ENCODE measurements at places on chromosomes 5 and 9.

GRCh38 chr5:9251379-9251980, 294.4 kb downstream of the SEMA5A start:
- no peaks in the 10 kb centered on the region for H3K27me3 ChIP-seq
- H3K36me3 ChIP-seq: no peaks in the 10 kb centered on the region
- no peak for DNase-seq
- H3K4me3 ChIP-seq: no peak overlapping the region
- H3K4me1 ChIP-seq: no peaks in the 10 kb centered on the region

- H3K4me3 ChIP-seq: no peak overlapping the region
- no peaks in the 10 kb centered on the region for H3K27me3 ChIP-seq
- no peak for DNase-seq
- H3K4me1 ChIP-seq: no peaks in the 10 kb centered on the region
- no peak overlapping the region for H3K27ac ChIP-seq
Observed at GRCh38 chr5:115657125-115657880, 31.5 kb upstream of the TMED7 start.

GRCh38 chr9:6229619-6230018, 14.0 kb downstream of the IL33 start:
- H3K36me3 ChIP-seq: no peaks in the 10 kb centered on the region
- no peaks in the 10 kb centered on the region for H3K4me1 ChIP-seq
- no peak overlapping the region for H3K4me3 ChIP-seq

DNA sequence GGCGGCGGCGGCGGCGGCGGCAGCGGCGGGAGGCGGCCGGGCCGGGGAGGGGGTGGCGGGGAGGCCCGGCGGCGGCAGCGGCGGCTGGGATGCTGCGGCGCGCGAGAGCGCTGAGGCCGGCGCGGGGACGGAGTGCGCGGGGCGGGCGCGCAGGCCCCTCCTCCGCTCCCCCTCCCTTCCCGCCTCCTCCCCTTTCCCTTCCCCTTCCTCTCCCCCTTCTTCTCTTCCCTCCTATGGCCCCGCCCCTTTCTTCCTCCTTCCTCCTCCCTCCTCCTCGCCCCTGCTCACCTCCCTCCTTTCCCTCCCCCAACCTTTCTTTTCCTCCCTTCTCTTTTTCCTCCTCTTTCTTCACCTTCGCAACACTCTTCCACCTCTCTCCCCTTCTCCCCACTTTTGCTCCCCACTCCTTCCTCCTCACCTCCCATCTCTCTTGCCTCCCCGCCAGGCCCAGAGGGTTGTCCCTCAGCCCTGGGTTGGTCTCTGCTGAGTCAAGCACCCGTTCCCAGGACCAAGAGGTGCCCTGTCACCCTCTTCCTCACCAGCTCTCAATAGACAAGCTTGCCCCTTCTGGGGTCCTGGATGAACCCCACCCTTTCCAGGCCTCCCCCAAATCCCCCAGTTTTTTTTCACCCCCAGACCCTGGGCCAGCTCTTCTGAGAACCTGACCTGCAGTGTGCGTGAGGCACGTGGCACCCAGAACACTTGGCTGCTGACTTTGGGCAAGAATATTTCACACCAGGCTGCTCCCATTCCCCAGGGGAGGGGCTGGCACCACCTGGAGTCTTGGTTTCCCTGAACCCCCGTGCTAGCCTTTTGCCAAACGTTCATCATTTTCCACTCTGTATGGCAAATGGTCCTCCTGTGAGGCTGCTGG, at the start of gene SEMA4D:
Gene SEMA4D (minus strand): TSS at position 136 of the 874 bp plus-strand sequence. CDS start 92,657 bp downstream, outside the sequence.
- no peak within 1 kb of the TSS for H3K4me3 ChIP-seq
- H3K4me1 ChIP-seq: no peaks in the 10 kb centered on the region
- no peak within 1 kb of the TSS for H3K27ac ChIP-seq
- H3K36me3 ChIP-seq: no peaks in the 10 kb centered on the region
- DNase-seq: peak; percentile 54

DNA sequence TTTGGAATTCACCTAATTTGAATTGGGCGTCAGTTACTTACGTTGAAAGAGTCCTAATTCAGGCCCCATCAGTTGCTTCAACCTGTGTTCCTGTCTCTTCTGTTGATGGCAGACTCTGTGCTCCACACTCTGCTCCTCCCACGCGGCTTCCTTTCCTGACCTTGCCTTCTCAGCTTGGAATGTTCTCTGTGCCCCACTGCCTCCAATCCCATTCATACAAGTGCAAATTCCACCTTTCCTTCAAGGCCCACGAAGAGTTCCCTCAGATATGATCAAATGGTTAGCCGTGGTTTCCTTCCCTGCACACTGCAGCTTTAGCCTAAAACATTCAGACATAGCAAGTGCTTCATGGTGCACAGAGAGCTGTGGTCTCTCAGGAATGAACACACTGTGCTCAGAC, 65.7 kb downstream of the SREK1 start:
- H3K36me3 ChIP-seq: no peaks in the 10 kb centered on the region
- DNase-seq: no peak
- H3K4me3 ChIP-seq: no peak overlapping the region
- no peaks in the 10 kb centered on the region for H3K27me3 ChIP-seq
- peaks cover 6% of the 10 kb centered on the region for H3K4me1 ChIP-seq

DNA sequence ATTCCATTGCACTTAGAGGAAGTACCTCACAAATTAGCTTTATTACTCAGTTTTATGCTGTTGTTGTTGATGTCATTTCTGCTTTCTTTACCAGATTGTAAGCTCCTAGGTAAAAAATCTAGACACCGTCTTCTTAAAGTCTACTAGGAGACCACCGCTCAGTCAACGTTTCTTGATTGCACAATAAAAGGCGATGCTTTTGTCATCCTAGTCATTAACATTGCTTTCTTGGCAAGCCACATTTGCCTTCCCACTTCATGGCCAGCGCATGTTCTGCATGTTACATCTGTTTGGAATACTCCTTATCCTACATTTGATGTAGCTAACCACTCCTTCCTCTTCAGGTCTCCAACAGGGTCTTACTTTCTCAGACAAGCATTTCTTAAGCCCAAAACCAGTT, 464.0 kb upstream of the TUSC1 start:
- H3K36me3 ChIP-seq: no peaks in the 10 kb centered on the region
- H3K4me3 ChIP-seq: no peak overlapping the region
- no peak overlapping the region for H3K27ac ChIP-seq
- no peak for DNase-seq
- no peaks in the 10 kb centered on the region for H3K4me1 ChIP-seq

- no peak overlapping the region for H3K27ac ChIP-seq
- H3K4me3 ChIP-seq: no peak overlapping the region
- no peaks in the 10 kb centered on the region for H3K27me3 ChIP-seq
- no peak for DNase-seq
Observed at GRCh38 chr5:35454011-35454525, 163.6 kb upstream of the SPEF2 start.

DNA sequence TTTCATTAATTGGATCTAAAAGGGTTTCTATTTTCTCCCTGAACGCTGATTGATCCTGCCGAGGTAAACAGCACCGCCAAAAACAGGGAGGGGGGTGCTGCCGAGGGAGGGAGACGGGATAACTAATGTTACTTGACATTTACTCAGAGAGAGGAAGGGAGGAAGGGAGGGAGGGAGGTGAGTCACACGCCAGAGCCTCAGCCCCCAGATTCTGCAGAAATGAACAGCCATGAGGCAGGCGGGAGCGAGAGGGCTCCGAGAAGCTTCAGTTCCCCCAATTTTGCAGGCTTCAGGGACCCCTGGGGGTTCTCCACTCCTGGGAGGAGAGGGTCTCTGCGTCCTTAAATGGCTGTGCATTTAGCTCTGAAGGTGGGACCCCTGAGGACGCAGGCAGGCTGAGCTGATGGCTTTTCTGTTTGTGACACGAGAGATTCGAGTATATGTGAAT, 59.1 kb upstream of the IER5L start:
- no peaks in the 10 kb centered on the region for H3K27me3 ChIP-seq
- H3K27ac ChIP-seq: peak overlapping the region; percentile 45
- DNase-seq: peak; percentile 46

DNA sequence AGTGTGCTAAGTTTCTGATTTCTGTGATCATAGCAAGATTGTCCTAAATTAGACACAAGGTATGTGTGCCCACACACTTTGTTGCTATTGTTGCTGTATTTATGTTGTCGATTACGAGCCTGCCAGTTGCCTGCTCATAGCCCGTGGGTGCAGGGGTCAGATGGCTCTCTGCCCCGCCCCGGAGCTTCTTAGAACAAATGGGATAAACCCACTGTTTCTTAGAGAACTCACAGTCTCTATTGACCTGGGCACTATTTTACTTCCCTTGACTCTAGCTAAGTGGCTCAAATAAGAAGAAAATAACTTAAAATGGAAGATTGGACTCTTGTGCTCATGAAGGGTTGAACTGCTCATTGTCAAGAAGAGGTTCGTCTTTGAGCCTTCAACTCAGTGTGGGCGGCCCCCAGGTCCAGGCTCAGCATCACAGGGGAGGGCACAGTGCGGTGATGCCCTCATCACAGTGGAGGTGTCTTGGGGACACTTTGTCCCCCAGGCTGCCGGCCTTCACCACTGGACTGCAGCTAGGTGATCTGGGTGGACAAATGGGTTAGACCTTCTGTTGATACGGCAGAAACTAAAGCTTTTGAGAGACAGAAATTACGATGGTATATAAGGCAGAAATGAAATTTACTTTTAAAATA, 155.5 kb downstream of the TENT4A start:
- peaks cover 2% of the 10 kb centered on the region for H3K4me1 ChIP-seq
- no peak overlapping the region for H3K4me3 ChIP-seq
- no peak overlapping the region for H3K27ac ChIP-seq
- no peaks in the 10 kb centered on the region for H3K36me3 ChIP-seq

GRCh38 chr9:129459547-129460322, 161.2 kb downstream of the C9orf50 start:
- H3K36me3 ChIP-seq: no peaks in the 10 kb centered on the region
- no peak overlapping the region for H3K4me3 ChIP-seq
- no peak overlapping the region for H3K27ac ChIP-seq
- peaks cover 44% of the 10 kb centered on the region for H3K4me1 ChIP-seq
- no peaks in the 10 kb centered on the region for H3K27me3 ChIP-seq
- DNase-seq: no peak

- peaks cover 7% of the 10 kb centered on the region for H3K4me1 ChIP-seq
- H3K4me3 ChIP-seq: no peak overlapping the region
- H3K27ac ChIP-seq: no peak overlapping the region
- H3K27me3 ChIP-seq: peaks cover 53% of the 10 kb centered on the region
- DNase-seq: no peak
Observed at GRCh38 chr5:180160789-180161188, 48.2 kb downstream of the RASGEF1C start.

DNA sequence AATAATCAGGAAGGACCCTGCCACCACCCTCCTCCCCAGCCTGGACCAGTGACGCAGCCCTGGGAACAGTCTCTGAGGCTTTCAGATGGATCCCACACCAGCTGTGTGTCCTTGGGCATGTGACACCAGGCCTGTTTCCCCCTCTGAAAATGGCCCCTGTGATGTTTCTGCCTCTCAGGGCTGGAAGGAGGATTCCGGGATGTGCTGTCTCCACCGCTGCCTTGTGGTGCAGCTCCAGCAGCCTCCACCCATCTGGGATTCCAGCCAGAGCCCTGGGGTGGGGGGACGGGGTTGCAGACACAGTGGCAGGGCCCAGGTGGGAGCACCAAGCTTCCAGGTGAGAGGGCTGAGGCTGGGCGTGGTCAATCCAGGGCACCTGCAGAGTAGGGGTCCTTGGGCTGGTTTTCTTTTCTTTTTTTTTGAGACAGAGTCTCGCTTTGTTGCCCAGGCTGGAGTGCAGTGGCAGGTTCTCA, 179.7 kb upstream of the IER5L start:
- H3K36me3 ChIP-seq: no peaks in the 10 kb centered on the region
- peaks cover 47% of the 10 kb centered on the region for H3K27me3 ChIP-seq
- no peak overlapping the region for H3K4me3 ChIP-seq
- no peak overlapping the region for H3K27ac ChIP-seq

- DNase-seq: no peak
- H3K27me3 ChIP-seq: peaks cover 4% of the 10 kb centered on the region
- H3K4me3 ChIP-seq: no peak overlapping the region
Observed at GRCh38 chr9:86902991-86903733, 44.1 kb downstream of the GAS1 start.

GRCh38 chr5:92002721-92003274, 619.7 kb upstream of the ARRDC3 start:
- H3K27ac ChIP-seq: no peak overlapping the region
- H3K4me3 ChIP-seq: no peak overlapping the region
- no peaks in the 10 kb centered on the region for H3K27me3 ChIP-seq

DNA sequence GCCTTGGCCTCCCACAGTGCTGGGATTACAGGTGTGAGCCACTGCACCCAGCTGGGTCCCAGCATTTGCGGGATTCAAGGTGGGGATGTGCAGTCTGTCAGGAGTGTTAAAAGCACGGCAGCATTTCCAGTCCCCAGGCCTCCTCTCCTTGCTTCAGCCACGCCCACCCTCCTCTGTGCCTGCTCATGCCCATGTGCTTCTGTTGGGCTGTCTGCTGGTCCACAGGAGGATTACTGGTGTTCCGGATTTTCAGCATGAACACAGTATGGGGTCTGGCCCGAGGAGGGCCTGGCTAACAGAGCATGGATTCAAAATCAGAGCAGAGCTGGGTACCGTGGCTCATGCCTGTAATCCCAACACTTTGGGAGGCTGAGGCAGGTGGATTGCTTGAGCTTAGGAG, 5.5 kb downstream of the ARRDC1 start:
- no peak for DNase-seq
- peaks cover 69% of the 10 kb centered on the region for H3K4me1 ChIP-seq
- H3K36me3 ChIP-seq: peaks cover 28% of the 10 kb centered on the region
- no peak overlapping the region for H3K4me3 ChIP-seq
- H3K27me3 ChIP-seq: no peaks in the 10 kb centered on the region
- H3K27ac ChIP-seq: no peak overlapping the region

- peaks cover 16% of the 10 kb centered on the region for H3K4me1 ChIP-seq
- peaks cover 3% of the 10 kb centered on the region for H3K27me3 ChIP-seq
- peak; percentile 92 for DNase-seq
Observed at GRCh38 chr9:114155263-114155994, at the start of gene COL27A1. Gene COL27A1, plus strand, starts transcription at chr9:114155537. Its CDS starts 414 bp downstream, at chr9:114155951.
